ENCODE measurements at places on chromosomes 7 and 10.

- DNase-seq: no peak
Measured at GRCh38 chr7:48959676-48960075, 35.3 kb downstream of the CDC14C start.

DNA sequence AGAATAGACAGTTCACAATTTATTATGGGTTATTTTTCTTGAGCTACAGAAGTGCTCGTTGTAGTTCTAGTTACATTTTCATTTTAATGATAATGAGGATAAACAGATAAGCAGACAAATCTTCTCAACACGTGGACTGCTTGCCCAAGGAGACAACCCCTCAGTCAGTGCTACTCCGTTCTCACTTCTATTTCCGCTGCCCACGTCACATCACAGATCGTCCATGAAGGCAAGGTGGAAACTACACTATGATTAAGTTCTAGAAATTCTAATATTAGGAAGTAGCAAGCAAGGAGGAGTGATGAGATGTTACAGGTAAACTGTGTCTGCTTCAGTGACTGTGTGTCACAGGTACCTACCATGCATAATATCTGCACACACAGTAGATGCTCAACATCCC, 210.5 kb downstream of the CHCHD3 start:
- no peak for DNase-seq

- DNase-seq: no peak
Measured at GRCh38 chr7:157384301-157384700, 47.5 kb downstream of the DNAJB6 start.

- no peak for DNase-seq
Measured at GRCh38 chr10:98611436-98611835, 164.7 kb upstream of the HPS1 start.

GRCh38 chr7:93515144-93515543, 59.4 kb downstream of the CALCR start:
- no peak for DNase-seq

GRCh38 chr10:133072720-133073390, 14.9 kb upstream of the ADGRA1 start:
- DNase-seq: no peak

- DNase-seq: no peak
Measured at GRCh38 chr7:48515171-48515570, 343.9 kb downstream of the ABCA13 start.

DNA sequence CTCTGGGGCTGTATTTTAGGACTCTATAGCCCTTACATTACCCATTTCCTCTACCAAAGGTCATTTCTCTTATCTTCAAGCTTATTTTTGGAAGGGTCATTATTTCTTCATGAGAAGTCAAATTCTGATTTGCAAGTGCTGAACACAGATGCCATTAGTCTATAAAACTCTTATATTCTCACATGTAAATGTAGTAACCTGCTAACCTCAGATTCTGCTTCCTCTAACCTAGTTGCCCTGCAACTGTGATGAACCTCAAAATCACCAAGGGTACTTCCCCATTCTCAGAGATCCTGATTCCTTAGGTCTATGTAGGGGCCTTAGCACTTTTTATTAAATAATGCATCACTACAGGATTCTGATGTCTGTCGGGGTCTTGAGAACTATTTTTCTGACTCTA, 6.3 kb downstream of the FAS start:
- DNase-seq: no peak

GRCh38 chr10:128109707-128110106, 16.5 kb downstream of the MKI67 start:
- DNase-seq: no peak

- DNase-seq: no peak
Measured at GRCh38 chr10:73359492-73359891, 828 bp upstream of the CFAP70 start.

DNA sequence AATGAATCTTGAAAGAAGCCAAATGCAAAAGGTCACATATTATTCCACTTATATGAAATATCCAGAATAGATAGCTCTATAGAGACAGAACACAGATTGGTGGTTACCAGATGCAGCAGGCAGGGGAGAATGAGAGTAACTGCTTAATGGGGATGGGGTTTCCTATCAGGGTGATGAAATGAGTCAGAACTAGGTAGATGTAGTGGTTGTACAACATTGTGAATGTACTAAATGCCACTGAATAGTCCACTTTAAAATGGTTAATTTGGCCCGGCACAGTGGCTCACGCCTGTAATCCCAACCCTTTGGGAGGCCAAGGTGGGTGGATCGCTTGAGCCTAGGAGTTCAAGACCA, 9.4 kb upstream of the SLC25A28 start:
- DNase-seq: no peak

- no peak for DNase-seq
Measured at GRCh38 chr7:116713918-116714317, 41.9 kb downstream of the MET start.

- DNase-seq: no peak
Measured at GRCh38 chr10:120825878-120826769, 25.0 kb upstream of the WDR11 start.

DNA sequence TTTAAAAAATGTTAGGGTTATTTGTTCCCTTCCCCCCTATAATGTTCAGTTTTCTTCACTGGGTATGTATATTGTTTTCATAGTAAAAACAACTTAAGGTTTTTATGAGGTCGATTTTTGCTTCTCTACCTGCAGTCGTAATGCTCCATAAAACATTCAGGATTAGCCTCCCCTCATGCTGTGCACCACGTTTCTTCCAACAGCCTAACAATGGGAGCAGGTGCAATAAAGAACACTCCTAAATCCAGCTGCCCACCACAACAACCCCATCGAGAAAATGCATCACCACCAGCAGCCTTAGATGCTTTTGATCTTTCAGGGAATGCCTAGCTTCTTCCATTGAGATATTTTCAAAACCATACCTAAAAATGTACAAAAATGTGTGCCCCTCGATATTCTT, 111.1 kb downstream of the ADAM12 start:
- no peak for DNase-seq

GRCh38 chr10:28215930-28216329, 86.9 kb downstream of the MPP7 start:
- no peak for DNase-seq

GRCh38 chr10:19847321-19847720, 31.1 kb downstream of the PLXDC2 start:
- no peak for DNase-seq

DNA sequence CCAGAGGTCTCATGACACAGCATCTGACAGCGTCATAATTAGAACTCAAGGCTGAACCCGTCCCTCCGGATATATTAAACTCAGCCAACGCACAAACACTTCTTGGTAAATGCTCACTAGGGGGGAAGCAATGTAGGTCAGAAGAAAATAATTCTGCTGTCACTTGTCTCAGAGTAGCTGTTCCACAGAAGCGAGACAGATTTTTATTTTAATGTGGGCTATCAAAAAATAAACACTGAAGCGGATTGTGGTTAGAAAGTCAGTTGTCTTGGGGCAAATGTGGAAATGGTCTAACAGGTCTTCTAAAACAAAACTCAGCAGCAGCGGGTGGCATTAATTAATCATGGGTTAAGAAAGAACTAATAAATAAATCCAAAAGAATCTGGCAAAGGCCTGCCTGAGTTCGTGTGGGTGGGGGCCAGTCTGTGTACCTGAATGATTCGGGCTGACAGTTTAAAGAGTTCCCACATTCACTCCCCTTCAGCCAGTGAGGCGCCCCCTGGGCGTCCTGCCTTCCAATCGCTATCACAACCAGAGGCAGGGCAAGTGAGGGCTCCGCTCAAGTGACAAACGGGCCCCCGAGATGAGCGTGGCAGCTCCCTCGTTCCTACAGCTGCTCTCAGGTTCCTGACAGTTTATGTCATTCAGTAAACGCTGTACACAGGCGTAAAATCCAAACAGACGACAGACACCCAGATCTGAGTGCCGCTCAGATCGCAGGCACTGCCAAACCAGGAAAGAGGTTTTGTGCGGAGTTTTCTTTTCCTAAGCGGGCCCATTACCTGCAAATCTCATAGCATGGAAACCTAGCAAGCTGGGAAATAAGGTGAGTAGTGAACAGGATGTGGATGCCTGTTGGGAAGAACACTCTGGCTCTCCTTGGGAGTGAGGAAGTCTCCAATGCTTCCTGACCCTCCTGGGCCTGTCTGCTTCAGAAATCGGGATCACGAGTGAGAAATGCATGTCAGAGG, 52.9 kb downstream of the NRAP start:
- no peak for DNase-seq

- no peak for DNase-seq
Measured at GRCh38 chr7:140161047-140161446, 15.7 kb downstream of the KDM7A start.

DNA sequence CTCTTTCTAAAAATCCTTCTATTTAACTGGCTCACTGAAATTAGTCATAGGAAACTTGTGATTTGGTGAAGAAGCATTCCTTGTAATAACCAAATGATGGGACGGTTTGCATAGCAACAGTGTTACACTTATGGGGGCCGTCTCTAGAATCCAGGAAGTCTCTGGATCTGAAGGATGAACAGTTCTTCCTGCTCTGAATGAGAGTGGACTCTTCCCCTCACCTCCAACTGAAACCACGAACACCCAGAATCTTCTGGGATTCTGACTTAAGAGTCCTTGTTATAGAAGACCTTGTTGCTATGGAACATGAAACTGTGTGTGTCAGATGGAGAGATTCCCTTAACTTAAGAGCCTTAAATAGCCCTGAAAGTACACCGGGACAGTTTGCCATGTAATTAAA, 23.2 kb downstream of the NOLC1 start:
- DNase-seq: no peak

- DNase-seq: no peak
Measured at GRCh38 chr7:42768045-42768444, 143.8 kb downstream of the C7orf25 start.

DNA sequence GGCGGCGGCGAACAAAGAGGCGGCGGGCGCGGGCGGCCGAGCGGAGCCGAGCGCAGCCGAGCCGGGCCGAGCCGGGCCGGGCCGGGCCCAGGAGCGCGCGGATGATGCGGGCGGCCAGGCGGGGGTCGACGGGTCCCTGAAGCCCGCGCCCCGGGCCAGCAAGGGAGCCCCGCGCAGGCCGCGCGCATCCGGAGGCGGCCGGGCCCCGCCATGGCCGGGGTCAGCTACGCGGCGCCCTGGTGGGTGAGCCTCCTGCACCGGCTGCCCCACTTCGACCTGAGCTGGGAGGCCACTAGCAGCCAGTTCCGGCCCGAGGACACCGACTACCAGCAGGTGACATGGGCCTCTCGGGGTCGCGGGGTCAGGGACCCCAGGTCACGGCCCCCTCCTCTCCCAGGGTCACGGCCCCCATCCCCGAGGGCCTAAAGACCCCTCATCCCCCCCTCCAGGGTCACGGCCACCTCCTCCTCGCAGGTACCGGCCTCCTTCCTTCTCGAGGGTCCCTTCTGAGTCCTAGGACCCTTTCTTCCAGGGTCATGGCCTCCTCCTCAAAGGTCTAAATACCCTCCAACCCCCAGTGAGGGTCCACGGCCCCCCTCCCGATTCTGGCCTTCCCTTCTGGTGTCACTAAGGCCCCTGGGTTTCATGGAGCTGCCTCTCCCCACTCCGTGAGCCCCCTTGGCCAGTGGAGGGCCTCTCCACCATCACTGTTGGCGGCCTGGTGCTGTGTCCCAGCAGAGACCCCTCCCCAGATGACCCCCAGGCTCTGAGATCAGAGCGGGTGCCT, at the start of gene TTYH3:
TSS of gene TTYH3 (plus strand) at position 41 of the 787 bp plus-strand sequence. CDS start at position 211, 170 bp downstream.
- DNase-seq: no peak

GRCh38 chr10:76555067-76555670, 1082.4 kb downstream of the KCNMA1 start:
- DNase-seq: no peak

DNA sequence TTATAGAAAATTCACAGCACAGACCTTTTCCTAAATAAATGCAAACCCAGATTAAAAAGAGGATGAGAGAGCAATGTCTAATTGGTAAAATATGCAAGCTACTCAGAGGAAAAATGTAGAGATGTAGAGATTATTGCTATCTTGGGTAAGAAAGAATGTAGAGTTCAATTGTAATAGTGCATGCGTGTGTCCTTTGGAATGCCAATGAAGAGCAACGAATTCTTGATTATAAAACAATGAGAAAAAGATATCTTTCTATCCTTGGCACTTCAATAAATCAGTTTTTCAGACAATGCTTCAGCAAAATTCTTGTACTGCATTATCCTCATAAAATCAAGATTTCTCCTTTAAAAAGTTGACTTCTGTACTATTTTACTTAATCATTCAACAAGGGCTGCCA, 50.9 kb downstream of the SEMA3D start:
- DNase-seq: no peak

GRCh38 chr7:121431996-121432395, 35.9 kb upstream of the FAM3C start:
- no peak for DNase-seq

GRCh38 chr10:87816163-87816897, 1.7 kb downstream of the ATAD1 start:
- DNase-seq: no peak

- DNase-seq: no peak
Measured at GRCh38 chr10:22976534-22976933, 48.7 kb downstream of the ARMC3 start.

GRCh38 chr10:89588671-89589070, 53.3 kb upstream of the SLC16A12 start:
- DNase-seq: no peak

DNA sequence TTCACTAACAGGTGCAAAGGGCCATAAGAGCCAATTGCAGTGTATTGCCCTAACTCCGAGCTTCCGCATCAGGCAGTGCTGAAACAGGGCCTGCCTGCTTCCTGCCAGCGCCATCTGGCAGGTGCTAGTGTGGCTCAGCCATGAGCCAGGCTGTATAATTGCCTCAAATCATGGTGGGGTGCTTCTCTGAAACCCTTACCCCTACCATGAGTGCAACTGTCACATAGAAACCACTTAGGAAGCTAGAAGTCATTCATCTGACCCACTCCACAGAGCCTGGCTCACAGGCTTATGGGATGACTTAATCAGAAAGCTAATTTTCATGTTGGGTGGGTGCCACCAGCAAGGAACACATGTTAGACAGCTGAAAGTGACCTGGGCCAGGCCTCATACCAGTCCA, 133.3 kb upstream of the LAMB4 start:
- DNase-seq: no peak

DNA sequence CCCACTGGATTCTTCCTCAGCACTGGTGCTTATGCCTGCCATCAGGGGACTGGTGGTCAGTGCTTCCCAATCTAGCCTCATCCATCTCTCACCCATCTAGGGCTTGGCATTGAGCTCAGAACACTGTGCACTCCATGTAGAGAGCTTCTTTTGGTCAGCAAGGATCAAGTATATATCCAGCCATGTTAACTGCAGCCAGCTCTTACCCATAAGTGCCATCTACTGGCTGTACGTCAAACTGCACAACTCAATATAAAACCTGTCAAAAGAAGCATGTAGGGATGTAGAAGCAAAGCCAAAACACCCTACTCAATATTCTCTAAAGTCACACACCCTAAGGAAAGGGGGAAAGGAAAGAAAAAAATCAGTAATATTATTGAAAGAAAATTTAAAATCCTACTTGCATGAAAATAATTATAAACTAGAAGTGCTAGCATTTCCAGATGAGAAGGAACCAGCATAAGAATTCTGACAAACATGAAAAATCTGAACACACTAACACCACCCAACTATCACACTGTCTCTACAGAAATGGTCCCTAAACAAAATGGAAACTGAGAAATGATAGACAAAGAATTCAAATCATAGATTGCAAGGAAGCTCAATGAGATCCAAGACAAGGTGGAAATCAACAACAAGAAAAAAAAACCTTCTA, 531.1 kb upstream of the STEAP1 start:
- no peak for DNase-seq

- DNase-seq: no peak
Measured at GRCh38 chr7:7931626-7932025, 37.0 kb upstream of the GLCCI1 start.

All from GM12892 (cell line).